Retina (tissue), 1 donor: ENCODE measurements at places on chromosomes 16 and 17.

GRCh38 chr16:69190598-69190997 lies 3.6 kb downstream of the SNTB2 start:
- DNase-seq = no peak

DNA sequence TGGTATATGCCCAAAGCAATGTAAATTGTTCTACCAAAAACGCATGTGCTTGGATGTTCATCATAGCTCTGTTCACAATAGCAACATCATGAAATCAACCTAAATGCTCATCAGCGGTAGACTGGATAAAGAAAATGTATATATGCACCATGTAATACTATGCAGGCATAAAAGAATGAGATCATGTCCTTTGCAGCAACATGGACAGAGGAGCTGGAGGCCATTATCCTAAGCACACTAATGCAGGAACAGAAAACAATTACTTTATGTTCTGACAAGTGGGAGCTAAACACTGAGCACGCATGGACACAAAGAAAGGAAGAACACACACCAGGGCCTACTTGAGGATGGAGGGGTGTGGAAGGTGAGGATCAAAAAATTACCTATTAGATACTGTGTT lies 33.7 kb downstream of the TANC2 start:
- DNase-seq = no peak

GRCh38 chr16:27781195-27781524 lies 231.2 kb downstream of the KATNIP start:
- DNase-seq = no peak

- DNase-seq = peak; percentile 92
Measured at GRCh38 chr17:4986951-4987766, at the start of gene CAMTA2. Gene CAMTA2, minus strand, starts transcription at chr17:4987675. Its CDS starts 1,453 bp downstream, at chr17:4986222.

- DNase-seq = no peak
Measured at GRCh38 chr17:17028059-17028877, 14.0 kb upstream of the MPRIP start.

DNA sequence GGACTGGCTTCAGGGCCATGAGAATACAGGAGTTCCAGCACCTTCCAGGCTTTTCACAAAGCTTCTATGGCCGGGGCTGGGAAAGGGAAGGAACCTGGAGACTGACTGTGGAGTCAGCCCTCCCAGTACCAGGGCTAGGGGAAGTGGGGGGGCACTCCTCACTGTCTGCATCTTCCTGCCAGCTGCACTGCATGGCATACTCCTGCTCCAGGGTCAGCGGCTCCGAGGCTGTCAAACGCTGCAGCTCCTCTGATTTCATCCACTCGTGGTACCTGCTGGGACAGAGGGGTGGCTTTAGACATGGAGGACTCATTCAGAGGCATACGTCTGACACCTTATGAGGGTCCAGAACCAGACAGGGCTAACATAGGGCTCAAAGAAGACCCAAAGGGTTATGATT lies 2.7 kb downstream of the NAT9 start:
- DNase-seq = no peak

- no peak for DNase-seq
Measured at GRCh38 chr16:49755313-49755620, 100.6 kb downstream of the ZNF423 start.
